ENCODE measurements at places on chromosomes 11 and 22.

- DNase-seq, result no peak
Measured at GRCh38 chr11:38948392-38948791, 2350.4 kb upstream of the RAG2 start.

DNA sequence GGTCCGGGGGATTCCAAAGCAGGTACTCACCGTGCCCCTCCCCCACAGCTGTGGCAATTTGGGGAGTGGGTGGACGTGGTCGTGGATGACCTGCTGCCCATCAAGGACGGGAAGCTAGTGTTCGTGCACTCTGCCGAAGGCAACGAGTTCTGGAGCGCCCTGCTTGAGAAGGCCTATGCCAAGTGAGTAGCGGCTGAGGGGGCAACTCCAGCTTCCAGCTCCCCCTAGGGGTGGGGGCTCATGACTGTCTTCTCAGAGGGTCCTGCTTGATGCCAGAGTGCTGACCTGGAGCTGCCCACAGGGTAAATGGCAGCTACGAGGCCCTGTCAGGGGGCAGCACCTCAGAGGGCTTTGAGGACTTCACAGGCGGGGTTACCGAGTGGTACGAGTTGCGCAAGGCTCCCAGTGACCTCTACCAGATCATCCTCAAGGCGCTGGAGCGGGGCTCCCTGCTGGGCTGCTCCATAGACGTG lies 4.2 kb downstream of the CAPN1 start:
- DNase-seq, result no peak

DNA sequence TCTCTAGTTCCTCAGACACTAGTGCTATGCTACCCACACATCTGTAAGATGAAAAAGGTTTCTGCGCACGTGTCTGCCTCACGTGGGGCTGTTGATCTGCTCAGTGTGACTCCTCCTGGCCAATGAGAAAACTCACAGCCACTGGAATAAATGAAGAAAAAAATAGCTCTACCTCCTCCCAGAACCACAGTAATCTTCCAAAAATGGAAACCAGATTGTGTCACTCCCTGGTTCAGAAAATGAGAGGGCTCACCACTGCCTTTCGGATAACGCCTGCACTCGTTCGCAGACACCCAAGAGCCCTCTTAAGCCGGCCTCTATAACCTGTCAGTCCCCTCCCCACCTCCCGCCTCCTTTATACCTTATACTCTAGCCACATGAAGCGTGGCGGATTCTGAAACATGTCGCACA lies 5.1 kb downstream of the APBB1 start:
- no peak for DNase-seq

DNA sequence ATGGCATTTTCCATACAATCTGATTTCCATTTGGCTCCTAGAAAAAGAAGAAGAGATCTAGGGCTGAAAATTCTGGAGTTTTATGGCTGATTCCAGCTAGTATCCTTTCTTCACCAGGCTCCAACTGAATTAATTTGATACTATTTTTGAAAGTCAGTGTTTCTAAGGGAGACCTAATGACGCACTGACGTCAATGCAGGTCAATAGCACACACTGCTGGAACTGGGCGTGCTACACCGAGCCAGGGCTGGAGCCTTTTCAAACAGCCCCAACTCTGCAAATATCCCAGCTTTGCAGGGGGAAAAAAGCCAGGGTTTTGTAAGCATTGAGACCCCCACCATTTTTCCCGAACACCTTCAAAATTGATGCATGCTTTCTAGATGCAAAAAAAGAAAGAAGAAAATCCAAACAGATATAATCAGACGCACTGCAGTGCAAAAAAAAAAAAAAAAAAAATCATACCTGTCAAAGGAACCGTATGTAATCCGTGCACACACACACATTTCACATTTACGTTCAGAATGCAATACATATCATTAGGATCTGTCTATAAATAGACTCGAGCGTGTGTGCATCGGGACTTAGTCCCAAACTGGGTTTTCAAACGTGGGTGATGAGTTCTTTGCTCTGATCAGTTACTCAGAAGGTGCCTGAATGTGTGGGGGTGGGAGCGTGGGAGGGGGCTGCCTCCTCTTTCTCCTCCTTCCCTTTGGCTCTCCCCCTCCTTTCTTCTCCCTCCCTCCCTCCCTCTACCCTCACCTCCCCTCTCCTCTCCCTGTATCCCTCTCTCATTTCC lies 124.5 kb upstream of the HSD17B12 start:
- no peak for DNase-seq

GRCh38 chr11:36744375-36745168 lies 146.5 kb upstream of the RAG2 start:
- DNase-seq, result peak; percentile 63

DNA sequence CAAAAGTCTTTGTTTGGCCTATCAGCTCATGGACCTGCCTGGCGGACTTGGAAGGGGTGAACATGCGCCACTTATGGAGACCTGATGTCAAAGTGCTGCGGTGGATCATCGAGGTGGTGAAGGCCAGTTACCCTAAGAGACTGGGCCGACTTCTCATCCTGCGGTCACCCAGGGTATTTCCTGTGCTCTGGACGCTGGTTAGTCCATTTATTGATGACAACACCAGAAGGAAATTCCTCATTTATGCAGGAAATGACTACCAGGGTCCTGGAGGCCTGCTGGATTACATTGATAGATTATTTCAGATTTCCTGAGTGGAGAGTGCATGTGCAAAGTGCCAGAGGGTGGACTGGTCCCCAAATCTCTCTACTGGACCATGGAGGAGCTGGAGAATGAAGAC lies 17.9 kb downstream of the ALKBH3 start:
- DNase-seq, result no peak

DNA sequence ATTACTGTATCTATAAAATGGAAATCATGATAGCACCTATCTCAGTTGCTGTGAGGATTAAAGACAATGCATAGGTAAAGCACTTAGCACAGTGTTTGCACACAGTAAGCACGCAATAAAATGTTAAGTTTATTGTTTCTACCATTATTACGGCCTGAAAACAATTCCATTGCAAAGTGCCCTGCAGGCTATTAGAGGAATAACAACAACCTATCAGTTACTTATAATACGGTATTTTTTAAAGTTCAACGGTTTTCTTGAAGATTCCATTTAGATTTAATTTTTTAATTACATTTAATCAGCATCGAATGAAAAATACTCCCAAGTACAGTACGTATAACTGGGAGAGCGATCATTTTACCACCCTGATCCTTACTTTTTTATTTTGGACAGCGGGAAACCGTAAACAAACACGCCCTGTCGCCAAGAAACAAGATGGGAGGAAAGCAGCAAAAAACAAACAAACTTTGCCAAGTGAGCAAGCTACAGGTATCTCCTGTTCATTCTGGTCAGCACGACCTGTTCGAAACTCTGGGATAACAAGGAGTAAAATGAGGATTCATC lies 893 bp downstream of the SLC36A4 start:
- DNase-seq, result no peak

- peak; percentile 73 for DNase-seq
Measured at GRCh38 chr22:35350539-35351503, 30.1 kb upstream of the HMOX1 start.

DNA sequence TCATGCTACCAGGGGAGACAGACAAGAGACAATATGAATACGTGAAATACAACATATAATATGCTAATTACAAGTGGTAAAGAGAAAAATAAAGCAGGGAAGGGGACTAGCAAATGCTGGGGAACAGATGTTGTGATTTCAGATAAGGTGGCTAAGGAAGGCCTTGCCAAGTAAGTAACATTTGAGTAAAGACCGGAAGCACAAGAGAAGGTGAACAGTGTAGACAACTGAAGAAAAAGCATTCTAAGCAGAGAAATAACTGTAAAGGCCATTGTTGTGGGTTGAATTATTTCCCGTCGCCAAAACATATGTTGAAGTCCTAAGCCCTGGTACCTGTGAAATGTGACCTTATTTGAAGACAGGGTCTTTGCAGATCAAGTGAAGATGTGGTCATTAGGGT lies 63.7 kb upstream of the EED start:
- no peak for DNase-seq

DNA sequence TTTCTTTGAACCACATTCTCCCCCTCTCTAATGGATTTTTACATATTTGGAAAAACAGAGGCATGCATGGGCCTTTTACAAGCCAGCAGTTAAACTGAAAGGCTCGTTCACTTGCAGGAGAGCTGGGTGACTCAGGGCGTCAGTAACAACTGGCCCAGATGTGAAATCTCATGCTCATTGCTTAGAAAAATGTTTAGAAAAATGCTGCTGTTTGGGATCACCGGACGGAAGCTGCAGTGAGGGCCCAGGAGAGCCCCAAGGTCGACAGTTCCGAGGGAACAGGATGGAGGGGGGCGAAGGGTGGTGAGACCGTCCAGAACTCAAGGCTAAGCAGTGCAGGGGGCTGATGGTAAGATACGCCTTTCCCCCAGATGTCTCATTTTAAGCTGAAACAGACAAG lies 41.7 kb upstream of the SMTN start:
- DNase-seq, result no peak

DNA sequence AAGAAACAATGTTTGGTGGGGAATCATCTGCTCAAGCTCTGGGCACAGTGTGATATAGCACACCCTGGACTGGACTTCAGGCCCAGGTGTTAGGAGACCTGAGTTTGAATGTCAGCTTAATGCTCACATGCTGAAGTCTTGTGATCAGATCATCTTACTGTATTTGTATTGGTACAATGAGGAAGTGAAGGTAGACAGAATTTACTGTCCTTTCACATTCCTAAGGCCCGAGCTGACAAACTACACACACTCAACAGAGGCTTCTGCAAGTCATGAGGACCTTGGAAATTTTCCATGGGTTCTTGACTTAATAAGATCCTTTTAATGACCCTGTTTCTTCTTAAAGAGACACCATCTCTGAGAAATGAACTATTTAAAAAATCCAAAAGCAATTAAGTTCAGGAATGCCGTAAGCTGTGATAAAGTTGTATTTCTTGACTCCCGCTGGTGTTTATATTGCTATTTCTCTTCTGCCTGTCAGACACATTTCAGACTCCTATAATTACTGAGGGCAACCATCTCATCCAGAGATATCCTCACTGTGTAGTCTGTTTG lies 802.0 kb downstream of the DLG2 start:
- DNase-seq, result no peak

GRCh38 chr11:3802011-3802790 lies 4.8 kb upstream of the NUP98 start:
- no peak for DNase-seq

- no peak for DNase-seq
Measured at GRCh38 chr11:61686469-61686868, 6.3 kb downstream of the DAGLA start.

DNA sequence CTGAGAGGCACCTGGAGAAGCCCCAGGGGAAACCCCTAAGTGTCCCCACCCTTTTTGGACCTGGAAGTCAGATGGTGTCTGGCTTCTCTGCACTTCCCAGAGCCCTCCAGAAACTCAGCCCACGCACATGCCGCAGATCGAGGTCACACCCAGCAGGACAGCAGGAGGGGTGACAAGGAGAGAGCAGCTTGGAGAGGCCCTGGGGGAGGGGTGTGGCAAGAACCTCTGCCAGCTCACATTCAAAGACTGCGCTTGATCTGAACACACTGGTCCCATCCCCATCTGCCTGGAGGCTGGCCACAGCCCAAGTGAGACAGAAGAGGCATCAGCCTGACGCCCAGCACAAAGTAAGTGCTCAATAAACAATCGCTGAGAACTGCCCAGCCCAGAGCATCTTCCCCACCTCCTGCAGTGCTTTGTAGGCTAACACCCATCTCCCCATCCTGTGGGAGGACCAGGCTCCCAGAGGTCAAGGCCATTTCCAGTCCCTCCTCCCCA lies 21.4 kb downstream of the TMPRSS6 start:
- no peak for DNase-seq

DNA sequence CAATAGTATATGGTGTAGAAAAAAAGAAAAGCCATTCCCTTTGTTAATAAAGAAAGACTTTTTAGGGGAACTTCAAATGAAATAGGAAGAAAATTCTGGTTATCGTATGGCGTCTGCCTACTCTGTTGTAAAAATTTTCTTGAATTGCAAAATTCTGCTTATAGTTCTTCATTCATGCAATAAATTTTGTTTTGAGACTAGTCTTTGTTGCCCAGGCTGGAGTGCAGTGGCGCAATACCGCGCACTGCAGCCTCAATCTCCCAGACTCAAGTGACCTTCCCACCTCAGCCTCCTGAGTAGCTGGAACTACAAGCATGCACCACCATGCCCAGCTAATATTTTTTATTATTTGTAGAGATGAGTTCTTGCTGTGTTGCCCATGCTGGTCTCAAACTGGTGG lies 5.8 kb downstream of the DDIAS start:
- DNase-seq, result no peak

GRCh38 chr11:78748918-78749690 lies 174.4 kb upstream of the NARS2 start:
- no peak for DNase-seq

DNA sequence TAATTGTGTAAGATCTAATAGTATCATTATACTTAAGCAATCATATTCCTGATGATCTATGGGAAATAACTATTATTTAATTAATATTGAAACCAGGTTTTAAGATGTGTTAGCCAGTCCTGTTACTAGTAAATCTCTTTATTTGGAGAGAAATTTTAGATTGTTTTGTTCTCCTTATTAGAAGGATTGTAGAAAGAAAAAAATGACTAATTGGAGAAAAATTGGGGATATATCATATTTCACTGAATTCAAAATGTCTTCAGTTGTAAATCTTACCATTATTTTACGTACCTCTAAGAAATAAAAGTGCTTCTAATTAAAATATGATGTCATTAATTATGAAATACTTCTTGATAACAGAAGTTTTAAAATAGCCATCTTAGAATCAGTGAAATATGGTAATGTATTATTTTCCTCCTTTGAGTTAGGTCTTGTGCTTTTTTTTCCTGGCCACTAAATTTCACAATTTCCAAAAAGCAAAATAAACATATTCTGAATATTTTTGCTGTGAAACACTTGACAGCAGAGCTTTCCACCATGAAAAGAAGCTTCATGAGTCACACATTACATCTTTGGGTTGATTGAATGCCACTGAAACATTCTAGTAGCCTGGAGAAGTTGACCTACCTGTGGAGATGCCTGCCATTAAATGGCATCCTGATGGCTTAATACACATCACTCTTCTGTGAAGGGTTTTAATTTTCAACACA lies 6.4 kb downstream of the BIRC3 start:
- no peak for DNase-seq

DNA sequence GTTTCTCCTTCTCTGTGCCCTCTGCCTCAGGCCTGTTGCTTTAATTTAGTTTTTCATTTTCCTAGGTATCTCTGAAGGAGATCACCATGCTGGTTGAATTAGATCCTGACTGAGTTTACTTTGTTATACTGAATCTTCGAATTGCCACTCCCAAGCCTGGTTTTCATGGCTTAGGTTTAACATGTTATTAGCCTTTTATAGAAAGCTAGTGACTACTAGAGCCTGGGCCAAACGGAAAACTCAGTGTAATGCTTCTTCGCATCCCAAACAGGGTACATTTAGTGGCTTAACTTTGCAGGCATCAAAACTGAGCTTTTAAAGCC lies 3.6 kb downstream of the CRKL start:
- no peak for DNase-seq

DNA sequence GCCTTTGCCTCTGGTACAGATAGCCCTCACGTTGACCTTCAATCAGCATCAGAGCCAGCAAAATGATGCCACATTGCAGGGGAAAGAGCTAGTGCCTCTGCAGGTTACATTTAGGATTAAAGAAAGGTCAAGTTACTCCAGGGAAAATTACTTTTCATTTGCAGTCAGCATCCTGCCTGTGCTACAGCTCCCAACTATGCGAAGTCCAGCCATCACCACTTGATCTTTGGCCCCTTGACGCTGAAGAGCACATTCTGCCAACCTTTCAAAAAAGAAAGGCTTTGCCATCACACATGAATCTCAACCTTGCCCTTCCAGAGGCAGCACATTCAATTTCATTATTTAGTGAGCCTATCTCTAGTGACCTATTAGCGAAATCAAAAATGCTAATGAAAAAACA lies 11.3 kb downstream of the FJX1 start:
- DNase-seq, result no peak

All from foreskin melanocyte (primary cell).